ENCODE measurements at places on chromosomes 1 and 21.

DNA sequence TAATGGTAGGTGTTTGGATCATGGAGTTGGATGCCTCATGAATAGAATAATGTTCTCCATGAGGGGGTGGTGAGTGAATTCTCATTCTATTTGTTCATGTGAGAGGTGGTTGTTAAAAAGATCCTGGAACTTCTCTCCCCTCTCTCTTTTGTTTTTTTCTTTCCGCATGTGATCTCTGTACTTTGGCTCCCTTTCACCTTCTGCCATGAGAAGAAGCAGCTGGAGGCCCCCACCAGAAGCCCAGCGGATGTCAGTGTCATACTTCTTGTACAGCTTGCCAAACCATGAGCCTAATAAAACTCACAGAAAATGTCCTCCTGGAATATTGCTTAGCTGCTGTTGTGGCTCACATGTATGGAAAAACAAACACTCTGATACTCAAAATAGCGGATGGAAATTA is 1212.3 kb upstream of the NCAM2 start:
- DNase-seq: no peak

DNA sequence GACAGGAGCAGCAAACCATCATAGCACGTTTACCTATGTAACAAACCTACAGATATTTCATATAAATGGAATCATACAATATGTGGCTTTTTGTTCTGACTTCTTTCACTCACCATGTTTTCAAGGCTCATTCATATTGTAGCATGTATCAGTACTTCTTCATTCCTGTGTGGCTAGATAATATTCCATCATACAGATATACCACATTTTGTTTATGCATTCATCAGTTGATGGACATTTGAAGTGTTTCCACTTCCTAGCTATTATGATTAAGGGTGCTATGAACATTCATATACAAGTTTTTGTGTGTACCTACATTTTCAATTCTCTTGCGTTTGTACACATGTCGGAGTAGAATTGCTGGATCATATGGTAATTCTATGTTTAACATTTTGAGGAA is 90.1 kb downstream of the CDC42BPA start:
- no peak for DNase-seq

DNA sequence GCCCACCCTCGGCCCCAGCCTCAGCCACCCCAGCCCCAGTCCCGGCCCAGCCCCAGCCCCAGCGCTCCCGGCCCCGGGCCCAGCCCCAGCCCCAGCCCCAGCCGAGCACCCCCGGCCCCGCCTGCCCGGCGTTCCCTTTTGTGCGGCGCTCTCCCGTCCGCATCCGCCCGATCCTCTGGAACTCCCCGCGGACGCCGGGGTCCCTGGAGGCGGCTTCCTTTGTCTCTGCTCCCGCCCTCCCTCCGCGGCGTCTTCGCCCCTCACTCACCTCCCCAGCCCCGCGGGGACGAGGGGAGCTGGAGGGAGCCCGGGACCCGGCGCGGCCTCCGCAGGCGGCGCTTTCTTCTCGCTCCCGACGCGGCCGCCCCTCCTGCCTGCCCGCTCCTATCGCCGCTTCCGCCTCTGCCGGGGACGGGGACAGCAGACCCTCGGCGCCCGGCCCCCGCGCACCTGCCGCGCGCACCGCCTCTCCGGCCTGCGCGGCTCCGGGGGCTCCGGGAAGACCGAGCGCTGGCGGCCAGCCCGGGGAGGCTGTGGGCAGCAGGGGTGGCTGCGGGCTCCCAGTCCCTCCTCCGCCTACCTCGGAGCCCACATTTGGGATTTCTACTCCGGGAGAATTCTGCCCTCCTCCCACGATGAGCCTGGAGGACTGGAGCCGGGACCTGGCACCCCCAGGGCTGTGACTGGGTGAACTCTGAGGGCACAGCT is 14.0 kb downstream of the AGRN start:
- DNase-seq: no peak

- no peak for DNase-seq
Observed at GRCh38 chr21:14757533-14758327, 211.6 kb upstream of the SAMSN1 start.

DNA sequence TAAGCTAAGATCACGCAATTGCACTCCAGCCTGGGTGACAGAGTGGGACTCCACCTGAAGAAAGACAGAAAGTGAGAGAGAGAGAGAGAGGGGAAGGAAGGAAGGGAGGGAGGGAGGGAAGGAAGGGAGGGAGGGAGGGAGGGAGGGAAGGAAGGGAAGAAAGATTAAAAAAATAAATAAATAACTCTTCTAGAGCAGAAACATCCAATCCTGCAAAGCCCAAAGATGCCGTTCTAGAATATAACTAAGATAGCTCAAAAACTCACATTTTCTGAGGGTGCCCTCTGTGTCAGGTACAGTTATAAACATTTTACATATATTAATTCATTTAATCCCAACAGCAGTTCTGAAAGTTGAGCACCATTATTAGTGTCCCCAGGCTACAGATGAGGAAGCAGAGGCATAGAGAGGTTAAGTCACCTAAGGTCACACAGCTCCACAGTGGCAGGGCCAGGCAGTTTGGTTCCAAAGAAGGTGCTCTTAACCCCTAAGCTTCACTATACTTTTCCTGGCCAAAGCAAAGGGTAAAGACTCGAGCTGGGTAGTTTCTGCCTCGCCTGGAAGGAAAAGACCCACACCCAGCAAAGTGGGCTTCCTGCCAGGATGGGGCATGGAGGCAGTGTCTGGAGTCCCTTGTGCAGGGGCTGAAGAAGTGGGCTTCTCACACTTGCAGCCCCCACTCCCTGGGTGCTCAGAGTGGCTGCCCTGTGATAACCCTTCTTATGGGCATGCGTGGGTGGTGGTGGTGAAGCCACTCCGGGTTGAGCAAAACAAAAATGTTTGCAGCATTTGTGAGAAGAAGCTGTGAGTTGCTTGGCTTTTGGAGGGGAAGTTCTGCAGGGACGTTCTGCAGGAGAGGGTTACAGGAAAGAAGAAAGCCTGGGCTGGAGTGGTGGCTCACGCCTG is 7.9 kb upstream of the PIK3CD start:
- DNase-seq: no peak

DNA sequence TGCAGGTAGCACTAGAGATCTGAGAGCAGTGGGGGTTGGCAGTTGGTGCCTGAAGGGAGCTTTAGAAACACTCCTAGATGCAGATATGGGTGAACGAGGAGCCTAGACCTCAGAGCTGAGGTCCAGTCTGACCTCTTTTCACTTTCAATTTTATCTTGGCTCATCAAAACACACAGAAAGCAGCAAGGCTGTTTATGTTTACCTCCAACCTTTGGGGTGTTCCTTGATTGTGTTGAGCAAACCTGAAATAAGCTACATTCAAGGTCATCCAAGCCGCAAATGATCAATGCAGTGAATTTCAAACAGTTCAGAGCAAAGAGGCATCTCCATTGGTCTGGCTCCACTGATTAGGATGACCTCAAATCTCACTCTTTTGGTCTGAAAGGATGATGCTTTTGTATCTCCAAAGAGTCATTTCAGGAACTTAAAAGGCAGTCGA is 1.3 kb downstream of the LY9 start:
- no peak for DNase-seq

- DNase-seq: no peak
Observed at GRCh38 chr1:19044975-19045831, 88.7 kb upstream of the IFFO2 start.

GRCh38 chr1:119687434-119688079 is 24.2 kb upstream of the PHGDH start:
- DNase-seq: no peak

GRCh38 chr1:110643879-110644472 is 30.8 kb downstream of the KCNA3 start:
- no peak for DNase-seq

- no peak for DNase-seq
Observed at GRCh38 chr1:181604482-181605249, 121.3 kb downstream of the CACNA1E start.

- no peak for DNase-seq
Observed at GRCh38 chr1:205534444-205534985, 30.0 kb downstream of the CDK18 start.

DNA sequence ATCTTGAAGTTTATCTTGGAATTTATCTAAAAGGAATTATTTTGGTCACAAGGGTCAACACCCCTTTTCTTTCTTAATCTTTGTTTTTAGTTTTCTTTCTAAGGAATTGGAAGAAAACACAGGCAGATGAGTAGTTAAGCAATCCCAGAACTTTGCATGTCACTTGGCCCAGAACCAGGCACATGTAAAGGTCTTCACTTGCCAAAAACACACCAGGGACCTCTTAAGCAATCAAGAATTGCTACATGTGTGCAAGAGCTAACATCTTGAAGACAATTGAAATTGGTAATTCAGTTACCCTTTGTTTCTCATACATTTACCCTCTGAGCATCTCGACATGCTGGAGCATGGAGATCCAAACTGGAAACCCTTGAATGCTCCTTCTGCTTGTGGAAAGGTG is 114.2 kb downstream of the ZC3H11B start:
- no peak for DNase-seq

DNA sequence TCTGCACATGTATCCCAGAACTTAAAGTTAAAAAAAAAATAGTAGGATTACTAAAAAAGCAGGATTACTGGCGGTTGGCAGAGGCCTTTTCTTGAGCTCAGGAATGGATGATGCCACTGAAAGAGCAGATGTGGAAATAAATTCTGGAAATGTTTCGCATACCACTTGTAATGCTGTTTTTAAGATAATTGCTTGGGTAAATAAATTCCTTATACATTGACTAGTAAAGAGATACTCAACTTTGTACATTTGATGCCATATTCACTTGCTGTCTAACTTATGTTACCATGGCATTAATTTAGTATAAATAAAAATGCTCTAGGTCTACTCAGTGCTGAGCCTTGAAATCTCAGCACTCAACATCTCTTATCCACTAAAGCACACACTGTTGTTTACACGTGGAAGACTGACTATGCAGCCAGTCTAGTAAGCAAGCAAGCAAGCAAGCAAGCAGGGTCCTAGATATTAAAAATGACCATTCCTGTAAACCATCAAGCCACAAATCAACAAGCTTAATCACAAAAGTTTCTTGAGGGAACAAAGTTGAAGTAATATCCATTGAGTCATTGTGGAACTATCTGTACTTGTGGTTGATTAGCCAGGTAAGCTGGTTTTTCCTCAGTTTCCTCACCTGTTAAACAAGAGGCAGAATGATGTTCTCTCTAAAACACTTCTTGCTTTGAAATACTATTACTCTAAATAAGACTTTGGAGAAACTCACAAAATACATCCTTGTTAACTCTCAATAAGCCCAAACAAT is 1.7 kb upstream of the RASAL2 start:
- no peak for DNase-seq

GRCh38 chr1:178693366-178693765 is 31.7 kb upstream of the RALGPS2 start:
- DNase-seq: no peak

- DNase-seq: no peak
Observed at GRCh38 chr1:44038876-44039657, 7.8 kb upstream of the SLC6A9 start.

DNA sequence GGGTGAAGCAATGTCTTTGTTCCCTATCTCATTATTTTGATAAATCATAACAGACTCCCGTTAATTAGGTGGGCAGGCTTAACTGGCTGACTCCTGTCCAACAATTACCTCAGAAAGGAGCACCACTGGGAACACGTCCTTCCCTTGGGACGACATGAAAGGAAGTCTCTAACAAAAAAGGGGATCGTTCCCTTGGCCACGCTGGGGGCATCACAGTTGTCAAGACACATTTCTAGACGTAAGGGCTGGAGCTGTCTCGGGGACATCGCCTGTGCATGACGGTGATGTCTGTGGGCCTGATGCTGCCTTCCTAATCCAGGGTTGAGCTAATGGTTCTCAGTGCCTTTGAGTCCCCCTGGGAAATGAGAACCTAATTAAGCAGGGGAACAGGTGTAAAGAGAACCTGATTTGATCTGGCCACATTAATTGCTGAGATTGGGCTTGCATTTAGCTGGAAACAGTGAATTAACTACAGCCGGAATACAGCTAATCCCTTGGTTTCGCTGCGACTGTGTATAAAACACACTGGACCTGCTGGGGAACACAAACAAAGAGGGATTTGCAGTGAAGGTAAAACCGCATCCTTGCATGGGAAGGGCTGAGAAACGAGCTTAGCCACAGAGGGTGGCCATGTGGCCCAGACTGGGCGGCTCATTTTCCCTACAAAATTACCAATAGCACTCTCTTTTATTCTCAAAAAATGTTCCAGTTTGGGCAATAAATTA is 111.8 kb downstream of the MRPS6 start:
- DNase-seq: no peak
